ENCODE measurements at places on chromosomes 7 and 10.

DNA sequence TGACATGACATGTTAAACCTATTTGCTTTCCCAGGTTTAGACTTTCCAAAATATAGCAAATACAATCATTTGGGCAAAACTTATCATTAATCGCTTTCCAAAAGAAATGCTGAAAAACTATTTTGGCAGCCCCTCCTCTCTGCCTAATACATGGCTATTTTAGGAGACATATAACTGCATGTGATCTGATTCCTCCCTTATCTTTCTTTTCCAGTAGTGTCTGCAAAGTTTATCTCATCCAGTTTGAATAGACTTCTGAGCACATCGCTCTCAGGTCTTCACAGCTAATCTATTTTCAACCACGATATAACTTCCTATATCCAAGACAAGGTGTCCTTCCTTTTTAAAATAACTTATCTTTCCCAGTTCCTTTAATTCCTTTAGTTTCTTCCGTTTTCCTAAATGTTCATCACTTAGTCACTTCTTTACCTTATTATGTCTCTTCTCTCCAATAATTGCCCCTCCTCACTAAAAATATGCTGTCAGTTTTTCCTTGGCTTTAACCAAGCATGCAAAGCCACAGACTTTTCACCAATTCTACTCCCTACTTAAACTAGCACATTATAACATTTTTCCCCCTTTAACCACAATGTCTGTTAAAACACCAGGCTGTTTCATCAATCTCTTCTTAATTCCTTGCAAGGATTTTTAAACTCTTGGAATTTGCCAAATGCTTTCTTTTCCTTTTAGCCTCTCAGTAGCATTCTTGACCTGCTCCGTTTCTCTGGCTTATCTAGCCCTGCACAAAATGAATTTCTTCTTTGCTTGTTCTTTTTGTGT is 24.4 kb downstream of the GNG11 start:
- DNase-seq = no peak

GRCh38 chr7:44465490-44465889 is 25.0 kb downstream of the NUDCD3 start:
- no peak for DNase-seq

- DNase-seq = no peak
These were observed 54.4 kb downstream of the SLC35B4 start for GRCh38 chr7:134262322-134262721.

DNA sequence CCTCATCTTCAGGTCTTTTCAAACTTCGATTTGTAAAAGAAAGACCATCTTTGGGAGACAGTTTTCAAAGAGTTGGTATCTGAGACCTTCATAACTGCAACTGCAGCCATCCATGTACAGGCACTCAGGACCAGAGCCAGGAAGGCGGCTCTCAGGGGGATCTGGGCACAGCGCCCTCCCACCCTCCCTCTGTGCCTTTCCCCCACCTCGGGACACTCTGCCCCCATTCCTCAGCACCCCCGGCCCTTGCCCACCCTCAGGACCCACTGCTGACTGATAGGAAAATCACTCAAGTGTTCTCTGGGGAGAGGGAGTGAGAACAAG is 143.6 kb downstream of the CUBN start:
- DNase-seq = no peak

DNA sequence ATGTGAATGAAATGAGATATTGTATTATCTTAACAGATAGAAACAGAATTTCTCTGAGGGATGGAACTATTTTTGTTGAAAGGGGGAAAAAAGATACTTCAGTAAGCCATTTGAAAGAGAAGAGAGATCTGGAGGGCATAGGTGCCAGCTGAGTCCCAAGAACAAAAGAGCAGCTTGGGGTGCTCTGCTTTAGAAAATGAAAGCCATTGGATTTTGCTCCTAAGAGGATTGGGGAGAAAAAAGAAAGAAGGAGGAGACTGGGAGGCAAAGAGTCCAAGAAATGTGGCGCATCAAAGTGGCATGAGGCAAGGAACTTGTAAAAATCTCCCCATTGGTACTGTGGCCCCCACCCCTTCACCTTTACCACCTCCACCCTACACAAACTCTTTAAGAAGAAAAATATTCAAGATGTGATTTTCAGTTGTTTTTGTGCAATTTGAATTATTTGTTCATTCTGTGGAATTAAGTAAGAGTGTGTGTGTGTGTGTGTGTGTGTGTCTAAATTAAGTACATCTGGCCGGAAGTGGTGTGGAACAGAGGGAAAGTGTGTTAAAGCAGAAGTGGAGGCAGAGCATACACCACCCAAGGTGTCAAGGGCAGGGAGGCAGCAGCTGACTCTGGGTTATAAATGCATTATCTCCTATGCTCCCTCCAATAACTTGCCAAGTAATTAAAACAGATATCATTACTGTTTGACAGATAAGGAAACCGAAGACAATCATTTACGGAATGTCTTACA is 9.9 kb upstream of the GNAI1 start:
- DNase-seq = no peak

- DNase-seq = peak; percentile 76
These were observed at the start of gene PRXL2A for GRCh38 chr10:80408242-80409101. Gene PRXL2A (plus strand): TSS chr10:80408551. CDS start chr10:80420468, 11,917 bp downstream.
